NCI-H1930 (cell line): ENCODE measurements at places on chromosomes 2 and 18.
A peak's percentile ranks its signal among the peaks of the same experiment; 100 is the strongest.

- no peak for DNase-seq
These were observed 89.6 kb downstream of the METTL8 start for GRCh38 chr2:171344182-171344581.

GRCh38 chr18:32902568-32903330 is 129.9 kb upstream of the KLHL14 start:
- no peak for DNase-seq

GRCh38 chr2:216803791-216804190 is 56.1 kb downstream of the TNP1 start:
- DNase-seq = no peak

DNA sequence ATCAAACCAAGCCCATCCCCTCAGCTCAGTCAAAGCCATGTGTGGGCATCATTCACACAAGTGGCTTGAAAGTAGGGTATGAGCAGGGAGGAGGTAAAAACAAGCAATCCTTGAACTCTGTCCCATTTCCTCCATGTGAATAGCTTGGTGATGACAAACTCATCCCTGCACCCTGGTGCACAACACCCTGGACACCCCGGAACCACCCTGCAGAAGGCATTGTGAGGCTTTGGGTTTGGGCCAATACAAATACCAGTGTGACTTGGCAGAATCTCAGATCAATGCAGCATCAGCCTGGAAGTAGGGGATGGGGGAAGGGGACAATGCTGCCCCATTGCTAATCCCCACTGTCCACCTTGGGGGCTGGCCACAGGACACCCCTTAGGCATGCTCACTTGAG is 28.6 kb downstream of the TGFA start:
- no peak for DNase-seq

GRCh38 chr2:49404108-49404507 is 249.8 kb upstream of the FSHR start:
- peak; percentile 17 for DNase-seq

DNA sequence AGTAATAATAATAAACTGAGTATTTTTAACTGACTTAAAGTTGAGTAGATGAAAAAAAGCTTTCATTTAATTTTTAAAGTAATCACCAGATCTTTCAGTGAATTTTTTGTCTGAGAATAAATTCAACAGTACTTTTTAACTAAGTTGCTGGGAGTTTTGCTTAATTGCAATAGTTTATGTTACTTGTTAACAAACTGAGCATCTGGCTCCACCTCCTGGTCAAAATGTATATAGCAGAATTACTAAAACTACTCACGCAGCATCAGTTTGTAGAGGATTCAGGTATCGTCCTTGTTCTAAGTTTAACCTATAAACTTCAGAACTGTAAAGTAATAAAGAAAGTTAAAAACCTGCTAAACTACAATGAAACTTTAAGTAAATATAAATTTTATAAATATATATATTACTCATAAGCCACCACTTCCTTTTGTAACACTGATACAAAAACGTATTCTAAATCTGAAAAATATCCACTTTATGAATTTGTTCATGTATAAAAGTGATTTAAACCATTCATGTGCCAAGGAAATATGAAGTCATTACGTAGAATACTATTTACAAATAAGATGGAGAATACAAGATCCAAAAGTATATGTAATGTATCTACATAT is 21.3 kb downstream of the NOL10 start:
- DNase-seq = peak; percentile 39

- no peak for DNase-seq
These were observed 91.5 kb downstream of the ARHGEF33 start for GRCh38 chr2:38981003-38981669.

GRCh38 chr2:192948316-192948715 is 753.6 kb upstream of the TMEFF2 start:
- DNase-seq = no peak

DNA sequence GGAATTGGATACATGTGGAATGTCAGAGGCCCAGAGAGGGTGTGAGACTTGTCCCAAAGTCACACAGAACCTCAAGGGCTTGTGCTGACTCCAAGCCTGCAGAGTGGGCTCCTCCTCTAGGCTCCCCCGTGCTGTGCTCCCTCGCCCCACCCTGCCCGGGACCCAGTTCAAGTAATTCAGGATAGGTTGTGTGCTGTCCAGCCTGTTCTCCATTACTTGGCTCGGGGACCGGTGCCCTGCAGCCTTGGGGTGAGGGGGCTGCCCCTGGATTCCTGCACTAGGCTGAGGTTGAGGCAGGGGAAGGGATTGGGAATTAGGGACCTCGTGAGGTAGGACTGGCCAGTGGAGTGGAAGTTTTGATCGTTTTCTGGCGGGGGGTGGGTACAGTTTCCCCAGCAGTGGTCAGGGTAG is 2.8 kb downstream of the CTDSP1 start:
- DNase-seq = no peak

DNA sequence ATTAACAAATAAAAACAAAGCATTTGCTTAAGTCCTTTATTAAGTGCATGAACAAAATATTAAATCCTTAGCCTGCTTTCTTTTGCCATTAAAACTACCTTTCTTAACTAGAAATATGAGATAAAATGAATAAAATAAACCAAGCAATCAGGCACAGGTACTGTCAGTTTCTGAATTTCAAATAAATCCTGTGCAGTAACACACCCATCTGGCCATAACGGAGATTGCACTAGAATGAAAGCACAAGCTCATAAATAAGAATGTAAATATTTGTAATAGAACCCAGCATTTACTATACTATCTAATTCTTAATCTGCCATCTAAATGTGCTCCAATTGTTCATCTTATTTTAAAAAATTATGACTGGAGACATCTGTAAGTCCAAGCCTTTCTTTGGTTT is 31.9 kb downstream of the PRKRA start:
- no peak for DNase-seq

- no peak for DNase-seq
These were observed 22.6 kb upstream of the ID2 start for GRCh38 chr2:8659092-8659734.

DNA sequence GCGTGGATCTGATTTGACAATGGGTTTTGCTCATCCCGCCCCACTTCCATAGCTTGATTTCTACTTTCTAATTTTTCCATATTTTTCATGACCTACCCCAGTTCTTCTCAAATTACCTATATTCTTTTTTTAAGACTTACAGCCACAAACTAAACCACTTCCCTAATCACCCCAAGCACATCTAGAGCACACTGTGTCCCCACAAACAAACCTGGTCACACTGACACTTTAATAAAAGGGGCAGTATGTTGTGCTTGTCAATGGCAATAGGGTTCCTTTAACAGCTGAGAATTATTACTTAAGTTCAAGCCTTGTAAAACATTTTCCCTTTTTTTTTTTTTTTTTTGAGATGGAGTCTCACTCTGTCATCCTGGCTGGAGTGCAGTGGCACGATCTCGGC is 47.1 kb downstream of the MREG start:
- DNase-seq = no peak

DNA sequence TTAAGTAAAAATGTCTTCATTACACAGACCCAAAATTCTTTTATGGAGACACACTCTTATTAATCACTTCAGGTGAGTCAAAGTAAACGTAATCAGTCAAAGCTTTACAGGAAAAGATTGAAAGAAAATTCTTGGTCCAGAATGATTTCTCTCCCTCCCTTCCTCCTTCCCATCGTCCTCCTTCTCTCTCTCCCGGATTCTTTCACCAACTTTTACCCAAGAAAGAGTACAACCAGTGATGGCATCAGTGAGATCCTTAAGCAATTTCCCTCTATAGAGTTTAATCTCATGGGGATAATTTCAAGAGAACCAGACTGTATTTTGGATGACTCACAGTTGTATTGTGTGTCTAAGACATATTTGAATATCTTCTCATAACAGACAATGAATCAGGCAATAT is 258.1 kb downstream of the ALK start:
- no peak for DNase-seq

DNA sequence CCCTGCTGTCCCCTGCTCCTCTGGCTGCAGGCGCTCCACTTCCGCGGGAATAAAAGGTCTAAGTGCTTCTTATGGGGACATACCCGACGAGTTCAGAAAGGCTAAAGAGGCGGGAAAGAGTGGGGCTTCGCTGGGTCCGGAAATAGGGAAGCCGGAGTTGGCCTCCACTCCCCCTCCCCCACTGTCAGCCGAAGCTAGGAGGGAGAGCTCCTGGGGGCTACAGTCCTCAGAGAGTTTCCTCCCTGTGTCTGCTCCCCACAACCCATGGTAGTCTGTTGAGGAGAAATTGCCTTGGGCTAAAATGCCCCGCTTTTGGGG is 7.2 kb downstream of the GAD1 start:
- no peak for DNase-seq

DNA sequence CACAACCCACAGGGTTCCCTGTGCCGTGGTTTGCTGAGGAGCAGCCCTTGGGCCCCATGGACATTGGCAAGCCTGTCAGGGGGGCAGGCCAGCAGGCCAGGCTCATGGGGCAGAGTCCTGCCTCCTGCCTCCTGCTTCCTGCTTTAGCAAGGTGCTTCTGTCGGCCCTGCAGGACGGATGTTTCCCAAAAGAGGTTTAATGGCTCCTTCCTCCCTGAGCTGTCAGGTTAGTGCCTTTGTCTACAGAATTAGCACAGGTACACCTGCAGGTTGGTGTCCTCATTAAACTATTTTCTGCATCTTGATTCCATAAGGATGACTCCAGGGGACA is 152.3 kb downstream of the TTC32 start:
- no peak for DNase-seq

DNA sequence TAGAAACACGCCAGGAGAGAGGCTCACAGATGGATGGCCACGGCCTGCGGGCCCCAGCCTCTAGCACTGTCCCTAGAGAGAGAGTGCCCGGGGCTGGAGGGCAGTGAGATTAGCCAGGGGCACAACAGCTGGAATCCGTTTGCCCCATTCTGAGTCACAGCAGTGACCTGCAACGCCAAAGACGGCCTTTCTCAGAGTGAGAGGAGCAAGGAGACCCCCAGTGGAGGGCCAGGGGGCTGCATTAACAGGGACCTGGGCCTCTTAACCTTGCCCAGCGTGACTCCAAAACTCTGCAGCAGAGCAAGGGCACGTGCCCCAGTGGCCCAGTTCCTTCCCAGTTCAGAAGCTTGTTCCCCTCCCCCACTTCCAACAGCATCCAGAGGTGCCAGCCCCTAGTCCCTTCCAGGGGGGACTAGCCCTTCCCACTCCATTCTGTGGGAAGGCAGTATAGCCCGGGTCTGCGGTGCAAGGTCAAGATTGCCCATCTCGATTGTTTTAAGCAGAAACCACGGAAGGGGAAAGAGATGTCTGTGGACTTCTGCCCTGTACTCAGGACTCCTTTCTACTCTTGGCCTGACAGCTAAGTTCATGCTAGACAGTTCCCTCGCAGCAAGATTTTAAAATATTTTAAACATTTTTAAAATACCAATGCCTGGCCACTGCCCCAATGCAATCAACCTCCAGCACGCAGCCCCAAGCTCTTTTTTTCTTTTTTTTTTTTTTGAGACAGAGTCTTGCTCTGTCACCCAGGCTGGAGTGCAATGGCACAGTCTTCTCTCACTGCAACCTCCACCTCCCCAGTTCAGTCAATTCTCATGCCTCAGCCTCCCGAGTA is 50.9 kb upstream of the BIN1 start:
- DNase-seq = no peak

- DNase-seq = no peak
These were observed 87.0 kb upstream of the RTN4 start for GRCh38 chr2:55137024-55137958.

GRCh38 chr2:135124924-135125886 is 73.1 kb downstream of the RAB3GAP1 start:
- peak; percentile 50 for DNase-seq

DNA sequence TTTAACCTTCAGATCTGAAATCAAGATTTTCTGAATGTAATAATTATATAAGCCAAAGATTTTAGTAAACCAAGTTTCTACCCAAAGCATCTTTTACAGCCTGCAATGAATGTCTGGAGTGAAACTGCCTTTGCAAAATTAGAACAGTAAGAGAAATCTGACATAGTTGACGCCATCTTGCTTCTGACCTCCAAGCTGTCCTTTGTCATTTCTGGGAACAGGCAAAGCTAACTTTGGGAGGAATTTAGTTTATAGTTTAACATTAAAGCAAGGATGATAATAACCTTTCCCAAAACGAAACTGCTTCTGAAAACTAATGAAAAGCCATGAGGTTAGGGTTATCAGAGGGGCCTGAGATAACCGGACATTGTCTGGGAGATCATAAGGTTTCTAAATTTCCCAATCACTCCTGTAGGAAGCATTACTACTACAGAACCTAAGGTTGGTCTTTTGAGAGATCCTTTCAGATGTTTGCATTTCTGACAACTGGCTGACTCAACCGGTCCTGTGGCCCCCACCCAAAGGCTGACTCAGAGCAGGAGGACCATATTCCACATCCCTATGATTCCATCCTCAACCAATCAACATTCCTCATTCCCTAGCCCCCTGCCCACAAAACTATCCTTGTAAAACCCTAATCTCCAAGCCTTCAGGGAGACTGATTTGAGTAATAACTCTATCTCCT is 124.5 kb downstream of the TMEM131 start:
- no peak for DNase-seq

GRCh38 chr2:205276116-205276777 is 406.1 kb upstream of the NRP2 start:
- no peak for DNase-seq

- DNase-seq = no peak
These were observed 54.3 kb downstream of the THUMPD2 start for GRCh38 chr2:39724828-39725144.

DNA sequence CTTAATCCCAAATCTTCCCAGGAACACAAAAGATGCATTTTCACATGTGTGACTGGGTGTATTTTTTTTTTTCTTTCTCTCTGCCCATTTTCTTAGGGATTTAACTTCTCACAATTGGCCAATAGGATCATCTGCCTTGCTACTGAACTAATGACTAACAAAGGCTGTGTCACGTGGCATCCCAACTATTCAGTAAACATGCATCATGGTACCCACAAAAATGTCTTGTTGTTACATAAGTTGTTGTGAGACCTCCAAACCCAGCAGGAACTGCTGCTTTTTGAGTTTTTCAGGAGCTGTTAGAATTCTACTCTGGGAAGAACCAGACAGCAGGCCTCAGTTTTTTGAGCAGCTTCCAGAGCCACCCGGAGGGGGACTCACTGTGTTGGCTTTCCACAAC is 31.9 kb downstream of the GAD1 start:
- DNase-seq = no peak

DNA sequence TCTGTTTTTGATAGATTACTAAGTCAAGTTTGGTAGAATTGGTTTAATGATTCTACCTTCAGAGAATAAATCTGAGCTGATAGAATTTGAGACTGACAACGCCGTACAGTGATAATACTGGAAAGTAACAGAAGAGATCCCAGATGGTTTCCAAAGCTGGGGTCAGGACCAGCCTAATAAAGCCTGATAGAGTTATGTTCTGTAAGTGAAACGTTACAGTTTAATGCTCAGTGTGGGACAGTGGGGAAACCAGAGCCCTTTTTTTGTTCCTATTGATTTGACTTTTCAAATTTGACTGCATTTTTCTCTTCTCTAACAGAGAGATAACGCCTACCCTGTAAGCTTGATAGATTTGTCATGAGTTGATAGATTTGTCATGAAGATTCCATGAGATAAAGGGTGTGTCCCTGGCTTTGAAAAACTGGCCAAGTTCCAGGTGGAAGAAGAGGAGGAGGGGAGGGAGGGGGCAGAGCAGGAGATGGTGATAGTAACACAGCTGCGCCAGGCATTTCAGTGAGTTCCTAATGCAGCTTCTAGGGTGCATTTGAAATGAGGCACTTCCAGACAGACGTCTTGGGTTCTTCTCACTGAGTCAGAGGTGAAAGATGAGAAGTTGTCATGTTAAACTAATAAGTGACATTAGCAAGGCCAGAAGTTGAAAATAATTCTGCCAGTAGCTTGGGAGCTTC is 65.1 kb downstream of the CERS6 start:
- DNase-seq = no peak
